ENCODE measurements at places on chromosomes 4 and X. TPM values are rescaled to one million over a fixed set of nuclear protein-coding genes. Genes with fewer than 3 reads are reported as not detected.

Gene DMD
- 1.3 TPM for total RNA-seq

Gene MAGIX
- 1.9 TPM for total RNA-seq

Gene RPA4
- 0.49 TPM for total RNA-seq

Gene RP2
- total RNA-seq: 26.1 TPM

Gene EFHC2
- total RNA-seq: not detected

Gene SYN1
- total RNA-seq: 0.07 TPM

Gene MAGEB5
- total RNA-seq: not detected

Gene CXCL6
- total RNA-seq: 0.67 TPM

Gene LARP7
- total RNA-seq: 36.2 TPM

Gene ATP2B3
- not detected for total RNA-seq

Gene C4orf54
- total RNA-seq: under 0.01 TPM

Gene FMR1NB
- total RNA-seq: not detected

Gene TMEM31
- total RNA-seq: not detected

All from mammary microvascular endothelial cell (primary cell).